Urinary bladder (tissue), 4 donors: ENCODE measurements at places on chromosomes 5 and 9. TPM values are rescaled to one million over a fixed set of nuclear protein-coding genes. Genes with fewer than 3 reads are reported as not detected.

RIOK2 gene
- 38.8 TPM for total RNA-seq

MEIKIN gene
- total RNA-seq = not detected

SPATA31D4 gene
- total RNA-seq = not detected

CATSPER3 gene
- total RNA-seq = not detected

CDKN2AIPNL gene
- 24.5 TPM for total RNA-seq

SLC34A1 gene
- total RNA-seq = not detected

C9 gene
- total RNA-seq = not detected

CKMT2 gene
- 6.9 TPM for total RNA-seq

GPR21 gene
- 7.7 TPM for total RNA-seq

SLC6A19 gene
- total RNA-seq = not detected

NKD2 gene
- total RNA-seq = 1.3 TPM

NIPSNAP3A gene
- 64.2 TPM for total RNA-seq

DNA sequence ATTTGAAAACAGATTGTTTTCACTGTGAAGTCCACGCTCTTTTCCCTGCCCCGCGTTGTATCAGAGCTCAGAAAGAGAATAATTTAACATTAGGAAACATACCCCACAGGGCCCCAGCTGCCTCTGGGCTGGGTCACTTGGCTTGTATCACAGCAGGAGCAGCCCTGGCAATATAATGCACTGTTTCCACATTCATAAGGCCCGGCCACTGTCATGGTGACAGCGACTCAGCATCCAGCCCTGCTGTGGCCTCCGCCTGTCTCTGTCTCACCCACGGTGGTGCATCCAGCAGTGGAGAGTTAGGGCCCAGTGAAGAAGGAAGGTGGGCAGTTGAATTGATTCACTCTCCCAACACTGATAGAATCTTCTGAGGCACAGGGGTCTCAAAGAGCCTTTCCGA lies 188.9 kb downstream of the NSG2 start:
- DNase-seq = no peak

DNA sequence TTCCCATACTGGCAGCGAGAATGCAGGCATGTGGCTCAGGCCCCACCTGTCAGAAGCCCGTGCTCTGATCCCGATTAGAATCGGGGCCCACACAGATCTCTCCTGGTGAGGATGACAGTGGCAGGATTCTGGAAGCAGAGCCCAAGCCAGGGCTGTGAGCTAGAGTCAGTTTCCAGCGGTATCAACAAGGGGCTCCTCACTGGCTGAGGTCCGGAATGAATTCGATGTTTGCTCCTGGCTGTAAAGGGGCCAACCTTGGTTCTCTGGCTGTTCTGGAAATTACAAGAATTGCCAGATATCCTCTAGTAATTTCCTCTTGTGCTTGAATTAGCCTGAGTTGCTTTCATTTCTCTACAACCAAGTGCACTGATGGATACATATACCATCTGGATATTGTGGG lies 129.1 kb upstream of the SPRY4 start:
- no peak for DNase-seq

DNA sequence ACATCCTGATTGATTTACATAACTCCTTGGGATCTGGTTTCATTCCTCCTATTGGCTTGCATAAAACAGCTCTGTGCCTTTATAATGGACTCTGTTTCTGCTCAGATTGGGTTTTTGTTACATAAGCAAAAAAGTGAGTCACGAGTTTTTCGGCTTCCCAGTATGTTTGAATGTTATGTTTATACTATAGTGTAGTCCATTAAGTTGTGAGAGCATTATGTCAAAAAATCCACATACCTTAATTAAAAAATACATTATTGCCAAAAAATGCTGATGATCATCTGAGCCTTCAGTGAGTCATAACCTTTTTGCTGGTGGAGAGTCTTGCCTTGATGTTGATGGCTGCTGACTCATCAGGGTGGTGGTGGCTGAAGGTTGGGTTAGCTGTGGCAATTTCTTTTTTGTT lies 144.6 kb downstream of the CCDC171 start:
- DNase-seq = no peak

GRCh38 chr9:12494411-12494810 lies 198.8 kb upstream of the TYRP1 start:
- no peak for DNase-seq

DNA sequence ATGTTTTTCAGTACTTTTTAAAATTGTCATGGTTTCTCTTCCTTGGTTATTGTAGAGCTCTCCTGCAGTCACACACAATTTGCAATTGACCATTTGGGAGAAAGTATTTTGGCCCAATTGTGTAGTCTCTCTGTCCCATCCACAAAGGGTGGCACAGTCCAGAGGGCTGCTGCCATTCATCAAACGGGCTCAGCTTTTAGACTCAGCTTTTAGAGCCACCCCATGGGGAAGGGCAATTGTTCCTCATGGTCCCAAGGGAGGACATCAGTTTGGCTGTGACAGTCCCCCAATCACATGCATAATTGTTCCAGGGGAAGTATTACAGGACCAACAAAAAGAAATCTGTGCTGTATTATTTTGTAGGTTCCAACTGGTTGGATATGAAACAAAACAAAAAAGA lies 207.6 kb downstream of the ZNF462 start:
- DNase-seq = no peak

DNA sequence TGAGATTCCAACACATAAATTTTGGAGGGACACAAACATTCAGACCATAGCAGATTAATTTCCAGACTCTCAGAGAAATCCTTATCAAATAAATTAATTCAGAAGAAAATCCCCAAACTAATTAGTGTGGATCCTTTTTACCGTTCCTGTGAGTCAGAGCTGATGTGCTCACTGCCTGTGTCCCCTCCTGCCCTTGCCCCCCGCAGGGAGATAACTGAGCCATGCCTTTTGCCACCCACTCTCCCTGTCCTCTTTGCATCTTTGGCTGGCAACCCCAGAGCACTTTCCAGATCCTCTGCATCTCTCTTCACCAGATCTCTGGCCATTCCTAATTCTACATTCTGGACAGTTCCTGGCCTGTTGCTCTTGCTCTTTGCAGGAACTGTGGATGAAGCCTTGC lies 135.4 kb upstream of the MAP1B start:
- DNase-seq = no peak

DNA sequence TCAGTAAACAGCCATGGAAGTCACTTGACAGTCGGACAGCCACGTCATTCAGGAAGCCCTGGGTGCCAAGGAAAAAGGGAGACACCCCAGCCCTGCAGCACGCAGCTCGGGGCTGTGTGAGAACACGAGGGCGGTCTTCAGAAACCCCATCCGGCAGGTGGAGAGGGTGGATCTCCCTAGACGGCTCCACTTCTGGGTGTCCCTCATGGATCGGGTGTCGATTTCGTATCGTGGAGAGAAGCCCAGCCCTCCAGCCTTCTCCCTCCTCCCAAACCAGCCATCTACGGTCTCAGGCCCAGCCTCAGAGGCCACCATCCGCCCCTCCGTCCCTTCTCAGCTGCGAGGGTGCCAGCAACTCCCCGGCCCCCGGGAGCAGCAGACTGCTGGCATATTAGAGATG lies 65.5 kb upstream of the BARHL1 start:
- DNase-seq = no peak

GRCh38 chr5:59559323-59559722 lies 334.2 kb downstream of the PDE4D start:
- no peak for DNase-seq

DNA sequence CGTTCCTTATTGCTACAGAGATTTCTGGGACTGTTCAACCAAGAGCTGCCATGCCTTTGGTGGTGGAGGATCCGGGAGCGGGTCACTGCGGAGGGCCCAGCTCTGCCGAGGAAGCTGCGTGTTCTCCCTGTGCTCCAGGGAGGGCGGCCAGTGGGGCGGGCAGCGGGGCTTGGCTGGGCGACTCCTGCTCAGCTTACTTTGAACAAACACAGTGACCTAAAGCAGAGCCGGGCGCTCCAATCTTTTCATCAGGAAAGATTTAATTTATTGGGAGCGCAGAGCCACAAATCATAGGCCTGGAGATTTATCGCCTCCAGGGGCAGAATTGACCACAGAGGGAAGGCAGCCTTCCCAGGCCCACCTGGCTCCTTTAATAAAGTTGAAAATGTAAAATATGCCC lies 27.7 kb downstream of the LHX3 start:
- DNase-seq = no peak

DNA sequence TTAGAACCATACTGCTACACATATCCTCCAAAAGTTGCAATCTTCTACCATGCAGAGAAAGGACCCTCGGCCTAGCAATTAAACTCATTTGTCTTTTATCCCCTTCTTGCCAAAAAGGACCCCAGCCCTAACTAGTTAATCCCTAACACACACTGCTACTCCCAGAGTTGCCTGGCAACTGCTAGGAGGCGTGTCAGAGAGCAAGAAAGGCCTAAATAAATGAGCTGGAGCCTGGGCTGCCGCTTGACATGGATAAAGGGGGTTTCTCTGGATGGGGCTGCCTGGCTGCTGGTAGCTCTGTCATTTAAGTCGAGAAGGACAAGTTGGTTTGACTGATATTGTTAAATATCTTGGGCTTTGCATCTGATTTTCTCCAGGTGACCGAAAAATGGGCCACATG lies 194.8 kb downstream of the CRB2 start:
- DNase-seq = no peak

- DNase-seq = no peak
These were observed 69.3 kb upstream of the CXCL14 start for GRCh38 chr5:135648116-135648515.

DNA sequence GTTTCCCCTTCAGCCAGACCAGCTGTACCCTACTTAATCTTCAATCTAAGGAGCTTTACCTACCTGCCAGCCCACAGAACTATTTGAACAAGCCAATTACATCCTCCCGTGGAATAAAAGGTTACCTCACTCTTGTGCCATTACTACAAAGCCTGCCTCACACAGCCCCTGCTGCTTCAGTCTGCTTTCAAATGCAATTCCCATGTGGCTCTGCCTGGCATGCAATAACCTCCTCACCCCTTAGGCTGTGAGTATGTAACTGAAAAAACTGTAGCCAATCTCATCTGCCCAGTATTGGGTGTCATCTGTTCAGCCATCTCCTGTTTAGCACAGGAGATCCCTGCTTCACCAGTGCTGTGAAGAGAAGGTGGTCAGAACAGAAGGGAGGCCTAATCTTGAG lies 6.1 kb upstream of the GCNT1 start:
- DNase-seq = no peak

GRCh38 chr5:136141561-136141960 lies 8.9 kb downstream of the SMAD5 start:
- DNase-seq = no peak

DNA sequence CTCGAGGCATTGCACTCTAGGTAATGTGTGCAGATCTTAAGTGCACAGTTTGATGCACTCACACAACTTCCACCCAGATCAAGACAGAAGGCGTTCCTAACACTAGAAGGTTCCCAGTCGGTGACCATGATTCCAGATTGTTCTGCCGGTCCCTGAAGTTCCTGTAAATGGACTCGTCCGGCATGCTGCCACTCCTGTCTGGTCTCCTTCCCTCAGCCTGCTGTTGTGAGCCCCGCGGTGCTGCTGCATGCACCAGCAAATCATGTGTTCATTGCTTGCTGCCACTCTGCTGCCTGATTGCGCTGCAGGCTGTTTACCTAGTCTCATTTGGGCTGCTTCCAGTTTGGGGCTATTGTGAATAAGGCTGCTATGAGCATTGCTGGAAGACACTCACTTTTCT lies 11.5 kb downstream of the STKLD1 start:
- DNase-seq = no peak

GRCh38 chr5:40321514-40321913 lies 358.2 kb upstream of the PTGER4 start:
- no peak for DNase-seq

GRCh38 chr9:72809586-72809985 lies 143.3 kb downstream of the ALDH1A1 start:
- DNase-seq = no peak

DNA sequence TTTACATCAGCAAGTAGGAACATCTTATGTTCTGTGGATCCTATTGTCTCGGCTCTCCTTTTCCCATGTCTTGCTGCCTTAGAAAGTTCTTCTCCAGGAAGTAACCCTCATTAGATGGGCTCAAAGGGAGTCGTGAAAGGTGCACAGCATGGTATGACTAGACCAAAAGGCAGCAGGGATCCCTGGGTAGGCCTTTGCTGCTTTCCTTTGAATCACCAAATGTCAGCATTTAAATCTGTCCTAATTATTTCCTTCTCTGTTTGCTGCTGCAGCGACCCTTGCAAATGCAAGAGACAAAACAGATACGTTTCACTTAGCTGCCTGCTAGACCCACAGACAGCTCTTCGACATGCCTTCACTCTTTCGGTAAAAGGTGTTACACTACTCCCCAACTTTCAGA lies 218.4 kb downstream of the ACTL7B start:
- no peak for DNase-seq

DNA sequence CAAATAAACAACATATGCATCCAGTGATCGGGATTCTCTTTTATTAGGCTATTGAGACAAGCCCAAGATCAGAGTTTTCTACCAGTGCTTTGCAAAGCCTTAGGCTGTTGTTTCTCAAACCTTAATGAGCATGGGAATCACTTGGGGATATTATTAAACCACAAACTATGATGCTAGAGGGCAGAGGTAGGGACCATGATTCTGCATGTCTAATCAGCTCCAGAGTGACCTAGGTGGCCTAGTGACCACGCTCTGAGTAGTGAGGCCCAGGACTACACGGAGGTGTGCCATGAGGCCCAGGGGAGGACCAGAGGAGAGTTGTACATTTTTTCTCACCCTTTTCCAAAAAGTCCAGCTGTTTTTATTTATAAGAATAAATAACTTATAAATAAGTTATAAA lies 298.5 kb upstream of the TLE4 start:
- no peak for DNase-seq

DNA sequence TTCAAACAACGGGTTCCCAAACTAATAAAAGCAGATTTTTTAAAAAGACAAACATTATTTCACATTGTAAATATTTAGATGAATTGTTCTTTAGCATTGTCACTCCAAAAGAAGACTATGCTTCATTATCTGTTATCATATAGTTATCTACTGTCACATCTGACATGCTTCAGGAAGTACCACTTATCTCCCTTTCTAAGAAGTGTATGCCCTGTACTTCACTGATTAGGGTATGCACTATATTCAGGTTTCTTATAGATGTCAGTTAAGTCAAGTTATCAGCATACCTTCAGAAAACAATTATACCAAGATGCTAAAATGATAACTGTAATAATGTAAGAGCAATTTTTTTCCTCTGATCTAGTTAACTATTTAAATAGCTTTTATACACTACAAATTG lies 40.4 kb downstream of the LMBRD2 start:
- no peak for DNase-seq

DNA sequence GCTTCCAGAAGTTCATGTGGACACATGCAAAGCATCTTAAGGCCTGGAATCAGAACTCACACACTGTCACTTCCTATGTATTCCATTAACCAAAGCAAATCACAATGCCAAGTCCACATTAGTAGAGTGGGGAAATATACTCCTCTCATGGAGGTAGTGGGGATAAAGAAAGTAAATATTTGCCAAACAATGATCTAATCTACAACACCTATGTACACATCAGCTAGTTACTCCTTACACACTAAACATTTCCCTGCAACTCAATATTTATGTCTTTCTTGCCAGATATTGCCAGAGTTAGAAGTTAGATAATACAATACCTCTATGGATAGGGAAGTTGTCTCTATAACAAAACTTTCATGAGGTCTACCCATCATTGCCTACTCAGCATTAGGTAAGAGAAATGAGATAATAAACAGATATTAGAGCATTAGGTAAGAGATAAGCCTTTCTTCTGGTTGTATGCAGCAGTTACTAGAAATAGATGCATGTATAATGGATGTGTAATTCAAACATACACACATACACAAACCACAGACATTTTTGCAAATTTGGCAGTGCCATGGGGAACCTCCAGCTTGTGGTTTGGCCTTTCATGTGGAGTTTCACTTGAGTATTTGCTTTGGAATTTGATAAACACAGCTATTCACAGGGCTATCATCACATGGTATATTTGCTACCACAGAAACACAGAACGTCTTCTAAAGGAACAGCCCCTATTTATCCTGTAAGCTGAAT lies 196.5 kb downstream of the TLE1 start:
- DNase-seq = no peak

GRCh38 chr9:87157366-87158031 lies 210.2 kb upstream of the GAS1 start:
- no peak for DNase-seq
